NCI-H1694 (cell line): ENCODE measurements at places on chromosomes 2 and 18.
A peak's percentile ranks its signal among the peaks of the same experiment; 100 is the strongest.

- no peak for DNase-seq
These were observed 68.7 kb upstream of the TTC27 start for GRCh38 chr2:32559136-32559535.

- no peak for DNase-seq
These were observed 21.1 kb downstream of the INPP5D start for GRCh38 chr2:233081232-233081730.

DNA sequence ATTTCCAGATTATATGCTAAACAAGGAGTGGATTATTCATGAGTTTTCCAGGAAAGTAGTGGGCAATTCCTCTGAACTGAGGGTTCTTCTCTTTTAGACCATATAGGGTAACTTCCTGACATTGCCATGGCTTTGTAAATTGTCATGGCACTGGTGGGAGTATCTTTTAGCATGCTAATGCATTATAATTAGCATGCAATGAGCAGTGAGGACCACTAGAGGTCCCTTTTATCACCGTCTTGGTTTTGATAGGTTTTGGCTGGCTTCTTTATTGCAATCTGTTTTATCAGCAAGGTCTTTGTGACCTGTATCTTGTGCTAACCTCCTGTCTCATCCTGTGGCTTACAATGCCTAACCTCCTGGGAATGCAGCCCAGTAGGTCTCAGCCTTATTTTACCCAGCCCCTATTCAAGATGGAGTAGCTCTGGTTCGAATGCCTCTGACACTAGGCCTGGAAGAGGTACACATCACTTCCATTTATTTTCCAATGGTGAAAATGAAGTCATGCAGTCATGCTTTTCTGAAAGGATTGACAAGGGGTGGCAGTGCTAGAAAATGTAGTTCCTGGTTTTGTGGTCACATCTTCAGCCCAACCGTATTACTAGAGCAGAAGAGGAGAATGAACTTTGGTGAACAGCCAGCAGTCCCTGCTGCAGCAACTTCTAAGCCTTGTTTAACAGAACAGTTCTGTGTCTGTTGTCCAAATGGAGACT, 26.6 kb upstream of the ITGA4 start:
- DNase-seq, result peak; percentile 15

DNA sequence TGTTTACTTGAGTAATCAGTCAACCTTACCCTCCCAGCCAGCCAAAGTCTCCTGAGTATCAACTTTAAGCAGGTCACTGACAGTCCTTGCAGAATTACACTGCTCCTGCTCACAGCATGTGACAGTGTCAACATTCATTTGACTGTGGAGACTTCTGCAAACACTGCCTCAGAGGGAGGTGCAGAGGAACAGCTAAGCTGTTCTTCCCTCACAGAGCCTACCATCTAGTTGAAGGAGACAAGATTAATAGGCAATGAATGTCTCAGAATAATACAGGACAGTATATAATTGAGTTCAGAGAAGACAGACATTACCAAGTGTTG, 11.9 kb downstream of the SLC14A2 start:
- DNase-seq, result no peak

GRCh38 chr2:86290596-86291327, 46.7 kb downstream of the REEP1 start:
- no peak for DNase-seq

GRCh38 chr2:205543262-205543843, 138.9 kb upstream of the NRP2 start:
- DNase-seq, result no peak

GRCh38 chr2:228519561-228519960, 338.1 kb upstream of the SPHKAP start:
- DNase-seq, result no peak

- no peak for DNase-seq
These were observed 38.3 kb upstream of the EPB41L3 start for GRCh38 chr18:5582076-5582475.

- no peak for DNase-seq
These were observed 316.2 kb downstream of the GALNT13 start for GRCh38 chr2:154187948-154188347.

GRCh38 chr2:135005753-135006152, 41.5 kb downstream of the MAP3K19 start:
- DNase-seq, result no peak

GRCh38 chr2:26455037-26455669, 22.8 kb downstream of the OTOF start:
- DNase-seq, result no peak

DNA sequence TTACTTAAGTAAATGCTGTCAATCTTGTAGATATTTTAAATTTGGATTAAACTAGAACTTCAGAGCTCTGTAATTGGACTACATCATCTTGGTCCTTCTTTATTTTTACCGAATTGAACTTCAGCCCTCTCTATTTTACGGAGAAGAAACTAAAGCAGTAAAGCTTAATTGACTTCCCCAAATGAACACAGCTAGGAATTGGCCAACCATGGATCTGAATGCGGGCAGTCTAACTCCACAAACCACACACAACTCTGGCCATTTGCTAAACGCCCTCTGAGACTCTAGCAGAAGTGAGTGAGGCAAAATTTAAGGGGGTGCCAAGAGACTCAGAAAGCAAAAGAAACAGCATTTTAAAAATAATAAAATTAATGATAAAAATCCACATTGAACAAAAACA, 86.3 kb upstream of the KCTD1 start:
- DNase-seq, result no peak
